NCI-H187 (cell line): ENCODE measurements at places on chromosomes 1 and 21.

DNA sequence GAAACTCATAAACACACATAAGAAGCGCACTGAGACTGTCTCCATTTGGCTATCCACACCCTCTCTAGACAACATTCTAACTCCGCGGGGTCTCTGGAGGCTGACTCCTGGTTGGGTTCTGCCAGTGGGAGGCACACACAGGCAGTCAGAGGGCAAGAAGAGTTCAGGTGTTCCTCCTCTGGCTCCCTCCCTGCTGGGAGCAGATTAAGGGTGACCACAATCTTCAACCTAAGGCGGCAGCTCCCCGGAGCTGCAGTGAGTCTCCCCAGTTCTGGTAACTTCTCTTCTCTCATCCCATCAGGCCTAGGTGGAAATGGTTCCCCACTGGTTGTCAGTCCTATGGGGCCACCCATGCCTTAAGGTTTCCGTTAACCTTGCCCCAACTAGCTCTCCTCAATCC, 7.4 kb upstream of the TENT5C start:
- no peak for DNase-seq

DNA sequence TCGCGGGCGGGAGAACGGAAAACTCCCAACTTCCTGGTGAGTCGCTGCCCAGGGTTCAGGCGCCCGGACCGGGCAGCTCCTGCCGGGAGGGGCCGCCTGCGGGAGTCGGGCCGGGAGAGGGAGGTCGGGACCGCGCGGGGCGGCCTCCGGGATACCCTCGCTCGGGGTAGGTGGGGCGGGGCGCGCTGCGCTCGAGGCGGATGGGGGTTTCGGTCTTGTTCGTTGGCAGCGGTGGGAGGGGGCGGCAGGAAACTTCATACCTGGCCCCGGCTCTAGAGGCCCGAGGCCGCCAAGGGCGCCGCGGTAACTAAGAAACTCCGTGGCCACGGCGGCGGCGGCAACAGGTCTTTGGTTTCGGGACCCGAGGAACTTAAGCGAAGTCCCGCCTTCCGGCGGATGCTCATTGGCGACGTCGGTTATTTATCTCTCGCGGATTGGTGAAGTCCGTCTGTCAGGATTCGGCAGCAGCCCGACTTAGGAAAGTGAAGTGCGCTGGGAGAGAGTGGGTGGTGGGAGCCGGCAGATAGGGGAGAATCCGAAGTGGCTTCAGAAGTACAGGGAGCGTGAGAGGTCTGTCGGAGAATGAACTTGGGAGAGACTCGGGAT, 546 bp downstream of the NEK7 start:
- peak; percentile 10 for DNase-seq

- DNase-seq: no peak
Observed at GRCh38 chr1:228037401-228038386, 30.9 kb downstream of the WNT3A start.

- no peak for DNase-seq
Observed at GRCh38 chr1:940107-941014, 16.6 kb downstream of the SAMD11 start.

GRCh38 chr21:20451046-20451445, 547.2 kb upstream of the NCAM2 start:
- DNase-seq: no peak

- no peak for DNase-seq
Observed at GRCh38 chr1:112888630-112889029, 67.4 kb downstream of the SLC16A1 start.

GRCh38 chr1:214568328-214568727, 16.9 kb upstream of the PTPN14 start:
- DNase-seq: no peak
